Left hindlimb (tissue), 1 donor: ENCODE measurements at places on chromosomes 1 and 21.
A peak's percentile ranks its signal among the peaks of the same experiment; 100 is the strongest.

- DNase-seq: no peak
These were observed 835.0 kb upstream of the NCAM2 start for GRCh38 chr21:20163167-20163566.

DNA sequence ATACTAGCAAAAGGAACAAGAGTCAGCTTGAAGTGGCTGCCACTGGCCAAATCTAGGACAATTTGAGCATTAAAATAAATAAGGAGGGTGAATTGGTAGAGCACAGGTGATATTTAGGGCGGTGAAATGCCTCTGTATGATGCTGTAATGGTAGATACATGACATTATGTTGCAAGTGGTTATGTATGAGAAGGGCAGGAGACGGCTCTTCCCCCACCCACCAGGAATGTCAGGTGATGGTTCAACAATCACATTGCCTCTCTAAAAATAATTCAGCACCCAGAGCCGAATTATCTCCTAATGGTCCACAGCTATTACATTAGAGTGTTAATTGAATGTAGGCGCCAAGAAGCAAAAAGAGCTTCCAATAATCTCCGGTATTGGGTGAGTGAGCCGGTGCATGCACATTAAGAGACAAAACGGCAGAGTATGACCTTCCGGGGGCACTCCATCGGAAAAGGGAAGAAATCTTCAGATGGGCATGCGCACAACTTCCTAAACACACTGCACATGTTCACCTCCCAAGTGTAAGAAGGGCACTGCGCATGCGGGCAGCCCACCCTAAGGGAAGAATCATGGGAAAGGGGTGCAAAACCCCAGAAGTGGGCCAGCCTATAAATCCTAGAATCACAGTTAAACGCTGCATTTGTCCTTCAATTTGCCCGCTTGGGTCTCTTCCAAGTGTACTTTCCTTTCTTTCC lies 6.8 kb upstream of the IFNAR1 start:
- DNase-seq: no peak

- no peak for DNase-seq
These were observed 107.5 kb upstream of the RUNX1 start for GRCh38 chr21:35156293-35157278.

DNA sequence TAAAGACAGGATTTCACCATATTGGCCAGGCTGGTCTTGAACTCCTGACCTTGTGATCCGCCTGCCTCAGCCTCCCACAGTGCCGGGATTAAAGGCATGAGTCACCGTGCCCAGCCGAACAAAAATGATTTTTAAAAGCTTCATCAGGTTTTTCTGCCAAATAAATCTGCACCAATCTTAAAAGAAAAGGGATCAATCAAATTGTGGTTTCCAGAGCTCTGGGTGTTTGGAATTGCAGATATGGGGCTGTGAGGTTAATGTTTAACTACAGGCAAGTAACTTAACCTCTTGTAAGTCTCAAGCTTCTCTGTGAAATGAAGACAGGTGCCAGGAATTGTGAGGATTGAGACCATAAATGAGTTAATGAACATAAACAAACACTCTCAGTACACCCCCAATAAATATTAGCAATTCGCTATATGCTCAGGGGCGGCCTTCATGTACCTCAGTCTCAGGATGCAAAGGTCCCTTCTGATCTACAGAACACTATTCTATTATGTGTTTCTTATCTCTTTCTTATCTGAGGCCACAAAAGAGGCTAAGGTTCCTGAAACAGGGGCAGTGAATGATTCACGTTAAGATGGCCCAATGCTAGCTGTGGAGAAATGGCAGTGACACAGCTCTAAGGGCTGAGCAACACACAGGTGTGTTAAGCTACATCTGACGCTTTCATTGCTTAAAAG lies 7.1 kb upstream of the GNPAT start:
- no peak for DNase-seq

DNA sequence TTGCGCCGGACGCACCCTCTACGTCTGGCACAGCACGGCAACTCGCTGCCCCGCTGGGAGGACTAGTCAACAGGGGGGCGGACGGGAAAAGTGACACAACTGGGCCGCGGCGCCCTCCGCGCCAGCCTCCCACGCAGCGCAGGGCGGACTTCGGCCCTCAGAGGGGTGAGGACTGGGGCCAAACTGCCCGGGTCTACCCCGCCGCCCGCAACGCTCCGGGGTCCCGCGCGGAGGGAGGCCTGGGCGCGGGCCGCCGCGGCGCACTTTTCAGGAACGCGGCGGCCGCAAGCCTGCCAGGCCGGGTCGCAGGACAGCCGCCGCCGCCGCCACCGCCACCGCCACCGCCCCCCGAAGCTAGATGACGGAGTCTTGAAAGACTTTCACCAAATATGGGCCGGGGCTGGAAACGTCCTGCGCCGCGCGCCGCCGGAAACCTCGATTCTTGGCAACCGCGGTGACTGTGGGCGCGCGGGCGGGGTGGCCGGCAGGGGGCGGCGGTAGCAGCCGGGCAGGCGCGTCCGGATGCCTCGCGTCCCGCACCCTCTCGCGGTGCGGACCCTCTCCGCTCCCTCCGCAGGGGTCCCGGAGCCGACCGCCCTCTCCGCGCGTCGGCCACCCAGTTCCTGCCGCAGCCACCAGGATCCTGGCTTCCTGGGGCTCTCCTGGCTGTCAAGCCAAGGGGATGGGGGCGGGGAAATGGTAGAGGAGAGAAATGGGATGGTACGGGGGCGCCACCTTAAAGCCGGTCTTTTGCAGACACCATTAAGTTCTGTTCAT lies 3.7 kb upstream of the CCN1 start:
- peak; percentile 93 for DNase-seq

GRCh38 chr1:63042278-63042677 lies 258.3 kb downstream of the ATG4C start:
- DNase-seq: no peak

- DNase-seq: no peak
These were observed 24.1 kb upstream of the LBR start for GRCh38 chr1:225451840-225452515.

GRCh38 chr21:35504277-35504676 lies 455.2 kb upstream of the RUNX1 start:
- DNase-seq: no peak

- no peak for DNase-seq
These were observed 37.2 kb downstream of the KCNJ6 start for GRCh38 chr21:37878946-37879660.

GRCh38 chr21:39148975-39149374 lies 34.3 kb downstream of the PSMG1 start:
- no peak for DNase-seq

DNA sequence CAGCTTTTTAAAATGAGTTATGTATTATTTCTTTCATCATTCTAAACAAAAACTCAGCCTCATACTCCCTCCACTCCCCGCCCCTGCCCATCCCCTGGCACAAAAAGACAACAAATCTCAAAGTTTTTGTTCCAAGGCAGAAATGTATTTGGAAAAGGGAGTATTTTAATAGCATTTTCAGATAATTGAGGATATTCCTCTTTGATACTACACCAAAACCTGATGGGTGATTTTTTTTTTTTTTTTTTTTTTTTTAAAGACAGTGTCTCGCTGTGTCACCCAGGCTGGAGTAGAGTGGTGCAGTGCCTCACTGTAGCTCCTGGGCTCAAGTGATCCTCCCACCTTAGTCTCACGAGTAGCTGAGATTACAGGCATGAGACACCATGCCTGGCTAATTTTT lies 16.2 kb downstream of the SLC16A1 start:
- DNase-seq: no peak

DNA sequence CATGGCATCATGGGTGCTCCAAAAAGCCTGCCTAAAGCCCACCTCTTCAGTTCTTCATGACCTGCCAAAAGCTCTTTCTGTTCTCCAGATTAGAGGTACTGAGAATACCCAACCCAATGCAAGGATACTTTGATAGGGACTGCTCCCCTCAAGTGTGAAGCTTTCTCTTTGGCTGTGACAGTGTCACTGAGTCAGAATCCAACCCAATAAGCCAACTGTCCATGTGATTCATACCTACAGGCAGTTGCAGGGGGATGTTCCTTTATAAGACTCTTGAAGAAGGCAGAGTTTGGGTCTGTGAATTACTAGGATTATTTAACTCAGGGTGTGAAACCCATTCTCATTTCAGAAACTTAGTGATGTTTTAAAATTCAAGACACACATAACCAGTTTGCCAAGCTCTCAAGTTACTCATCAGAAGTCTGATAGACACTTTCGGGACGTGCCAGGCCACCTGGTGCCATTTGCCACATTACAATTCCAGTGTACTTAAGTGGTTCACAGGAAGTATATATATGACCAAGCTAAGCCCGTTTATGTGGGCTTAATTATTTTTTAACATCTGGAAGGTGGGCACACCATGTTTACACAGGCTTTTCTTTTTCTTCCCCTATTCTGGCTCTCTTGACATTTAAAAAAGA lies 265.8 kb downstream of the NFIA start:
- DNase-seq: no peak

DNA sequence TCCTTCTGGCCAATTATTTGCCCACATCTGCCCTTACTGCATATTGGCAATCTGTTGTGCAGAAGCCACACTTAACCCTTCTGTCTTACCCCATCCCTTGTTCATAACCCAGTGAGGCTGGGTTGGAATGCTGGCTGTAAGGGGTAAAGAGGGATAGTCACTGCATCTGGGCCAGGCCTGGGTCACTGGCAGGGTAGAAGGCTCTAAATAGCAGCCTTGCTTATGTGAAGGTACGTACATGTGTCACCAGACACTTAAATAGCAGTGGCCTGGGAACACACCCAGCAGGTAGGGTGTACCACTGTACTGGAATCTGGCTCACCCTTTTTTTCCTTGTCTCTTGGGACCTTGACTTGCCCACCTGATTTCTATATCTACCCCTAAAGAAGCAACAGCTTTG lies 9.9 kb upstream of the TARS2 start:
- no peak for DNase-seq

DNA sequence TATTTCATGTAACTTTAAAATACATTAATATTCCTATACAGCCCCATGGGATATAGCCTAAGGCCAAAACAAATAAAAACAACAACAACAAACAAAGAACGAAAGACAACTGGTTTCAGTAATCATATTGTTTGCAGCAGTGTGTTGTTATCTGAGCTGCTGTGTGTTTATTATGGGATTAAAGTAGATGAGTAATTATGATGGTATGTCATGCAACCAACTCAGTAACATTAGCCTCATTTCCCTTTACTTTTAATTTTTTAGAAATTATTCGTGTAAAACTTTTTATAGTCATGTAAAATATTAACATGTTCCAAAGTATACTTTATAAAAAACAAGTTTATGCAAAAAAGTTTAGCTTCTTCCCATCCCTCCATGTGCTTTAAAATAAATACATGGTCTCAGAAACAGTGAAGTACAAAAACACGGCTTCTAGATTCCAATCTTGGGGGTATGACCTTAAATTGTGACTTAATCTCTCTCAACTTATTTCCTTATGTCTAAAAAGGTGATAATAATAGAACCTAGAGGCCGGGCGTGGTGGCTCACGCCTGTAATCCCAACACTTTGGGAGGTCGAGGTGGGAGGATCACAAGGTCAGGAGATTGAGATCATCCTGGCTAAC lies 176.1 kb downstream of the SLC45A1 start:
- DNase-seq: no peak

- DNase-seq: peak; percentile 21
These were observed 36.9 kb downstream of the RAP1GAP start for GRCh38 chr1:21631944-21632887.
